Right forelimb (tissue), 1 donor: ENCODE measurements at places on chromosomes 5 and 9.

DNA sequence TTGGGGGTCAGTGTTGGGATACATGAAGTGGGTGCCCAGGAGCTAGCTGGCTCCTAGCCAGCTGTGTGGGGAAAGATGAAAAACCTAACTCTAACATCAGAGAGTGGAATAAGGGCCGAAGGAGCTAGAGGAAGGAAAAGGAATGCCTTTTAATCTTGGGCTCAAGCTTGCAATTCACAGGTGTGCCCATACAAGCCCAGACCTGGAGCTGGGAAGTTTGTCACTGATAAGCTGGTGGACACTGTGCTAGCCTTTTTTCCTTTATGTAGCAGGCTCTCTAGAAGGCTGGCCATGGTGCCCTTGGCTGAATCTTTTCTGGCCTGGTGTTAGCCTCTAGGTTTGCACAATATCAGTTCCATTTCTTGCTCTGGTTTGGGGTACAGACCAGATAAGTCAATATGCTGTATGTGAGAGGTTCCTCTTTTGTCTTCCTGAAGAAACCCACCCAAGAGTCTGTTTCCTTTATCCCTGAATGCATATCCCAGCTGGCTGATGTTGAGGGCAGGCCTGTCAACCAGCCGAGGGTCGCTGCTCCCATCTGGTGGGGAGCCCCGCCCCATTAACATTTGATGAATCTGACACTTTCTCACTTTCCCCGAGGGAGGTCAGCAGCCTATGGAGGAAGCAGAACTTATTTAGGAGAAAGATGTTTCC lies 92.4 kb upstream of the CXCL14 start:
- no peak for DNase-seq

- no peak for DNase-seq
Measured at GRCh38 chr9:127781806-127782205, 3.3 kb upstream of the SH2D3C start.

DNA sequence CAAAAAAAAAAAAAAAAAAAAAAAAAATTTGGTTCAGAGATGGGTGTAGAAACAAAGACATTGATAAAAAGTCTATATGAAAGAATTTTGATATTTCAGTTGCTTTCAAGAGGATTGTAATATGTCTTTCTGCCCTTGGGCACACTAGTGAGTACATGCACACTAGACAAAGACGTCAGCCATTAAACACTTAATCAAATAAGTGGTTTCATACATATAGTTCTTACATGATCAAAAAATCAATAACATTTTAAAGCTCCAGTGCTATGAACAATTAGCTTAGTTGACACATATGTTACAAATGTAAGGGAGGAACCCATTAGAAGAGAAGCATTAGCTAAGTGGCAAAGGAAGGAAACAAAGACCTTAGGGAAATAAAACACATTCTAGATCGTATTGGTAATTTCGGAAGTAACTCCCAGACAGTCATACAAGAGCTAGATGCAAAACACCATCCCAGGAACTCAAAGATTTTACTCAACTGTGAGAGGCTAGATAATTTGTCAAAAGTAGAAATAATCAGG lies 84.5 kb upstream of the MAN2A1 start:
- no peak for DNase-seq

- no peak for DNase-seq
Measured at GRCh38 chr5:151577566-151577965, 13.6 kb downstream of the FAT2 start.

GRCh38 chr5:156402387-156402921 lies 75.5 kb downstream of the SGCD start:
- DNase-seq, result peak; percentile 79

GRCh38 chr9:85600675-85601263 lies 141.0 kb downstream of the AGTPBP1 start:
- DNase-seq, result peak; percentile 45

DNA sequence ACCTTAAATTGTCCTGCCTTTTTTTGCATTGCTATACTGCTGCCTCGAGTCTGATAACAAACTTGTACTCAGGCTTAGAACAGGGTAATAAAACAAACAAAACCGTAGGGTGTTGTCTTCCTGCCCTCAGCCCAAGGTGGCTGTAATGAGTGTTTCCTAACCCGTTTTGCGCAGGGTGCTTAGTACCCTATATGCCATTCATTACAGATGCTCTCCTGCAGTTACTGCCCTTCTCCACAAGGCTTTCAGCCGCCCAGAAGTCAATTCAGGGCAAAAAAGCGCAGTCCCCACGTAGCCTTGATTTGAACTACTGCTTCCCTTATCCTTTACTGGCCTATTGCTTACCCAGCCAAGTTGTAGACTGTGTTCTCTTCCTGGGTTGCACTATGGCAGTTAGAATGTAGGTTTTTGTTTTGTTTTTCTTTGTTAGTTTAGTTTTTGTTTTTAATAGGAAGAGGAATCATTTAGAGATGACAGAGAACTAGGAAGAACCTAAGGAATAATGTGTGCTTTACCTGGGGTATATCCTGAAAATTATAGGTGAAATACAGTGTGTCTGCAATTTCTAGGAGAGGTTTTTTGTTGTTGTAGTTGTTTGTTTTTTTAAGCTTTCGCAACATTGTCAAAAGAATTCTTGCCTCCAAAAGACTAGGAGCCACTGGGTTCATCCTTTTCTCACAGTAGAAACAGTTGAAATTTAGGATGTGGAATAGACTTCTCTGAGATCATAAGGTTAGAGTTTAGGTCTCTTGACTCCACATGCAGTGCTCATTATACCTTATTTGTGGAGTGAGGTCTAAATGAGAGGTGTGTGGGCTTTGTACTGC lies 1.3 kb downstream of the HMGXB3 start:
- DNase-seq, result peak; percentile 57

DNA sequence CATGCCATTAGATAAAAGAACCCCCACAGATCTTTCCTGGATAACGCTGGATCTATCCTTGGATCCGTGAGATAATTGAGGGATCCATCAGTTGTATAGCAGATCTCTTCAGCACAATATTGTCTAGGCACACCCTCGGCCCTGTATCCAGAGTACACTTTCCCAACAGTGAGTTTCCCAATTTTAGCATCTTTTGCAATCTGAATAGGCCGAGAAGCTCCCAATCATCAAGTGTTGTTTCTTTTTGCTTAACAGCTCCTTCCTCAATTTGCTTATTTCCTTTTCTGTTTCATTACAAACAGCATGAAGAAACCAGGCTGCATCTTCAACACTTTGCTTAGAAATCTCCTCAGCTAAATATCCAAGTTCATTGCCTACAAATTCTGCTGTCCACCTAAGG lies 4.4 kb upstream of the SPTLC1 start:
- DNase-seq, result no peak

DNA sequence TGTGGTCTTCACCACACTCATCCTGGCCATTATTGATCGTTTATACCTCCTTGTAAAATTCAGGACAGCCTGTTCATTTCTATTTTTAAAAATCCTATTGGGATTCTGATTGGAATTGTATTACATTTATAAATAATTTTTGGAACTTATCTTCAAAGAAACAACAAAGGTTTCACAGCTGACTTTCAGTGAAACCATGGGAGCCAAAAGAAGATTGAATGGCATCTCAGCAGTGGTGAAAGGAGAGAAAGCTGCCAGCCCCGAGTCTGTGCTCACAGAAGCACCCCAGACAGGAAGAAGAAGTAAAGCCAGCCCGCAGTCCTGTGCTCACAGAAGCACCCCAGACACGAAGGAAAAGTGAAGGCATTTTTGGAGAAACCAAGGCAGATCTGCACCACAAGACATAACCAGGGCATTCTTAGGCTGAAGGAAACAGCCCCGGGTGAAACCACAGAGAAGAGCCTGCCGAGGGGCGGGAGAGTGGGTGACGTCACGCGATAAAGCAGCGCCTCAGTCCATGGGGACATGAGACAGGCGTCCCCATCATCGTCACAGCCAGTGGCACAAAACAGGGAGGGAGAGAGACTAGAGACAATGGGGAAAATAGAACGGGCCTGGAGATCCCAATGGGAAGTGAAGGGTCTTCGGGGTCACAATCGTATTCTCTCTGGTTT lies 42.5 kb upstream of the SLC9A3 start:
- no peak for DNase-seq

DNA sequence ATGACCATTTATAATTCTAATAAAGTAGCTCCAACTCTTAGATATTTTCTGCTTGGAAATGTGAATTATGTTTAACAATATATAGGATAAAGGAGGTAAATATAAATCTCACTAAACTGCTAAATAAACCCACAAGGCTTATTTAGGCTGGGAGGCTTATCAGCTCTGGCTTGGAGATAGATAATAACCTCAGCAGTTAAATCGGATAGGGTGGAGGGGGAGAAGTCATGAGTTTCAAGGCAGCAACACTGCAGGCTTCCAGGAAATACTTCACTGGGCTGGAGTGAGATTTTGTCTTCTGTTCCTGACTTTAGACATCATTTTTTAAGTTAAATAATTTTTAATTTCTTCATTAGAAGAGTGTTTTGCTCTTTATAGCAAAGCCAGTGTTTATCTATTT lies 80.0 kb upstream of the ITGA2 start:
- DNase-seq, result no peak

- no peak for DNase-seq
Measured at GRCh38 chr9:100324594-100325200, 28.0 kb downstream of the TEX10 start.

DNA sequence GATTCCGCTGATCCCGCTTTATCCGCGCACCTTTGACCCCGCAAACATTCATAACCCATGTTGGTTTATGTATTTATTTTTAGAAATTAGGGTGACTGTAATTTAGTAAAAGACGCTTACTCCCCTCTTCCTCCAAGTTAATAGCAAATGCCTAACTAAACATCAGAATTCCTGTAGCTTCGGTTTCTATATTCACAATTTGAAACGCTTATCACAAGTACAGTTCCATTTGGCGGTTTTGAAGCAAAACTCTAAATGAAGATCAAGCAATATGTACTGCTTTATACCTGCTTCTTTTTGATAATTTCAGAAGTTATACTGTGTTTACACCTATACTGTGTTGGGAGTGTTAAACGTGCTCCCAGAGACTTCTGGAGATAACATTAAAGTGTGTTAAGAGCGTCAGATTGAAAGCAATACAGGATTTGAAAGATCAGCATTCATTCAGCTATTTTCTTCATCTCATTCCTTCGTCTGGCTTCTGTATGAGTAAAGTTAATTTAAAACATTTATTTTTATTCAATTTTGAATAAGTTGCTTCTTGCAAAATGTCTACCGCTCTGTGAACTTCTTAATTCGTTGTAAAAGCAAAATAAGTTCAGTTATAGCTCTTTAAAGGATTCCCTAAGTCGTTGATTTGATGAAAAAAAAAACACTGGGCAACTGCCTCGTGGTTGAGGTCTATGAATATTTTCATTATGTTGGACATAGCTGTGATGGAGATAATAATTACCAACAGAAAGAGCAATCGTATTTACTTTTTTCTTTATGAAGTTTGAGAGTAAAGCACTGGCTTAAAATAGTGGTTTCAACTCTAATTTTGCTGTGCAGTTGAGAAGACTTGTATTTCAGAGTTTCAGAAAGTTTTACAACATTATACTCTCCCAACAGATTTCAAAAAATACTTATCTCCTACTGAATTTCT lies 2.5 kb downstream of the PRDM6 start:
- DNase-seq, result no peak

- no peak for DNase-seq
Measured at GRCh38 chr9:114431770-114432169, 44.0 kb upstream of the AKNA start.
